ENCODE measurements at places on chromosomes 5 and 9. TPM values are rescaled to one million over a fixed set of nuclear protein-coding genes. Genes with fewer than 3 reads are reported as not detected.

DNA sequence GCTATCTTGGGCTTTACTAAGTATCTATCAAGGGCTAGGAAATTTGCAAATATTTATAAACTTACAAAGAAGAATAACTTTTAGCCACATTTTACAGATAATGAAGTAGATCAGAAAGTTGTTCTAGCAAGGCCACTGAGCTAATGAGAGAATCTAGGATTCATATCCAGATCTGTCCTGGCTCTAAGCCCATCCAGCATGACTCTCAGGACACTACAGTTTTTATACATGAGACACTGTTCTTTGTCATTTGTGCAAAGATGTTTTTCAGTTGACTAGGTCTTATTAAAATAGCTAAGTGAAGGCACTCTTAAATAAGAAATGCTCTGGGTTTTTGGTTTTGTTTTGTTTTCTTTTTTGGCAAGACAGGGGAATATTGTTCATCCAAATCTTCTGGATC lies 273.1 kb downstream of the GABRB2 start:
- no peak for DNase-seq

- peak; percentile 24 for DNase-seq
Measured at GRCh38 chr5:41418220-41419031, 92.0 kb downstream of the PLCXD3 start.

The CLPTM1L gene
- 115 TPM for polyA plus RNA-seq

The BHMT2 gene
- 12.4 TPM for polyA plus RNA-seq

The RMND5B gene
- polyA plus RNA-seq: 39.6 TPM
